Esophagus squamous epithelium (tissue), 5 donors: ENCODE measurements at places on chromosomes 1 and 21.

DNA sequence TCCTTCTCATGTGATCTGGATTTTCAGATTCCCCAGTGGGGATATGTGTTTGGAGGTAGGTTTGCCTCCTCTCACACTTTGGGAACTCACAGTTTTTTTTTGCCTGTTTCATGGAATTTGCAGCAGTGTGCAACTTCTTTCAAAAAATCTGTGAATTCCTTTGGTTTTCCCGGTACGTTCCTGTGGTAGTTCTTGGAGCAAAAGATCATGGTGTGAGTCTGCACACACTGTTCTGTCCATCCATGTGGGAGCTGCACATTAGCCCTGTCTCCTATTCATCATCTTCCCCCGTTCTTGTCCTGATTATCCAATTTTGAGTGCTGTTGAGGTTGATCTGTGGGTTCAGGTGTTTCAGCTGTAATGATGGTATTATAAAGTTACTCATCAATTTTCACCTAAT, 30.3 kb upstream of the TACSTD2 start:
- DNase-seq: no peak

DNA sequence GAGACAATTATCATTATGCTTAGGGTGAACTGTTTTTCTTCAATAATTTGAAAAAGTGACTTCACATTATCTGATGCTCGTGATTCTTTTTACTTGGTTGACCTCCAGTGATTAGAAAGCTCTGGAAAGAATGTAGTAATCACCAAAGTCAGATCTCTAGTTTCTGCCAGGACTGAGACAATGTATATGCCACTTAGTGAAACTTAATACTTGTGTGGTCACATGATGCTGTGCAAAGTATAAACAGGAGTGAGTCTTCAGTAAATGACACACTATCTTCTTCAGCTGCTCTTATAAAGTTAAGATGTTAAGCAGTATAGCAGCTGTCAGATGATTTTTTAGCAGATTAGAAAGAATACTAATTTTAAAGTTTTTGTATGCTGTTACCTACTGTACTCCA, 17.2 kb downstream of the VCAM1 start:
- no peak for DNase-seq

GRCh38 chr1:27257155-27257554, 22.7 kb downstream of the WDTC1 start:
- DNase-seq: no peak

- DNase-seq: no peak
Measured at GRCh38 chr21:29166853-29167252, 36.4 kb downstream of the MAP3K7CL start.

GRCh38 chr1:152024223-152024622, 12.6 kb downstream of the S100A11 start:
- DNase-seq: no peak

- no peak for DNase-seq
Measured at GRCh38 chr1:234725177-234726132, 115.5 kb upstream of the IRF2BP2 start.

- DNase-seq: no peak
Measured at GRCh38 chr1:26142159-26142558, 16.7 kb upstream of the FAM110D start.

GRCh38 chr1:211355873-211356272, 29.2 kb downstream of the TRAF5 start:
- no peak for DNase-seq

DNA sequence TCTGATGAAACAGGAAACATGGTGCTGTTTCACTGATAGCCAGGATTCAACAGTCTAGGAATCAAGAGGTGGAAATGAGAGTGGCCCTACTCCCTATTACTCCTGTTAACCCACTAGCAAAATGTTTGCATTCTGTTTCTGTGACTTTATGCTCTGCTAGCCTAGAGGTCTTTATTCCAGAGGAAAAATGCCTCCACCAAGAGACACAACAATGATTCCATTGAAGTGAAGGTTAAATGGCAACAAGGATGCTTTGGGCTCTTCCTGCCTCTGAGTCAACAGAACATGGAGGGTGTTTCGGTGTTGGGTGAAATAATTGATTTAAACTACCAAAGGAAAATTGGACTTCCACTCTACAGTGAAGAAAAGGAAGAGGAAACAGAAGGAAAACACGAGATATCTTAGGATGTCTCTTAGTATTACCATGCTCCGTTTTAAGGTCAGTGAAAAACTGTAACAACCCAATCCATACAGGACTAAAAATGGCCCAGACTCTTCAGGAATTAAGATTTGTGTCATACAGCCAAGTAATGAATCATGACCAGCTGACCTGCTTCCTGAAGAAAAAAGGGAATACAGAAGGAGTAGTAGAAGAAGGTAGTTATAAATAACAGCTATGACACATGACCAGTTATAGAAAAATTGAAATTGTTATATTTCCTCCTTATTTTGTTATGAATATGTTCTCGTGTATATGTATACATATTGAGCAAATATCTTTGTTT, 1237.8 kb downstream of the NCAM2 start:
- DNase-seq: no peak
